Immature natural killer cell (primary cell): ENCODE measurements at places on chromosomes 16 and 17.

DNA sequence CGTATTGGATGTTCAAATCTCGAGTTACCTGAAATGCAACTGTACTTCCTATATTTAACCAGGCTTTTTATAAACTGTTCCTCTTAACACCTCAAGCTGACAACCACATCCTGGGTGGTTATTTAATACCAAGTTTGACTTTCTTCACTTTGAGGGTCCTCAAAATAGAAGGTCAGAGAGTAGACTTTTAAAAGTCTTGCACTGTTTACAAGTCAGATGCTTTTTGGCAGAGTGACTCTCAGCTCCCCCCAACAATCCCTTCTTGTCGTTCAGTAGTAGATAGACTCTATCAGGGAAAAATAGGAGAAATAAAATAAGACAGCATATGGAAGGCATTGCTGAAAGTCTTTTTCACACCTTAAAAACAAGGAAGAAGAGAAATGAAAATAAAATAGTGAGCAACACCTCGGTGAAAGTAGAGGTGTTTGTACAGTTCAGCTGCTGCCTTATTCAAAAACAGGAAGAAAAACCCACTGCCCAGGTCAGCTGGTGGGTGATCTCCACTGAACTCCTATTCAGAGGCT, 650.4 kb downstream of the WWOX start:
- H3K4me3 ChIP-seq, result peak overlapping the region; percentile 79
- no peaks in the 10 kb centered on the region for H3K36me3 ChIP-seq
- H3K27me3 ChIP-seq, result peaks cover 4% of the 10 kb centered on the region
- H3K4me1 ChIP-seq, result peaks cover 35% of the 10 kb centered on the region
- H3K27ac ChIP-seq, result peak overlapping the region; percentile 47

- peaks cover 29% of the 10 kb centered on the region for H3K4me1 ChIP-seq
- H3K27me3 ChIP-seq, result peaks cover 11% of the 10 kb centered on the region
- no peak for DNase-seq
- H3K4me3 ChIP-seq, result no peak overlapping the region
- peaks cover 9% of the 10 kb centered on the region for H3K36me3 ChIP-seq
These were observed 1.7 kb upstream of the ITGAE start for GRCh38 chr17:3802461-3803307.

GRCh38 chr17:37746617-37747016, 1.8 kb upstream of the HNF1B start:
- H3K4me3 ChIP-seq, result no peak overlapping the region
- peaks cover 18% of the 10 kb centered on the region for H3K27me3 ChIP-seq
- peaks cover 11% of the 10 kb centered on the region for H3K4me1 ChIP-seq
- no peak for DNase-seq

DNA sequence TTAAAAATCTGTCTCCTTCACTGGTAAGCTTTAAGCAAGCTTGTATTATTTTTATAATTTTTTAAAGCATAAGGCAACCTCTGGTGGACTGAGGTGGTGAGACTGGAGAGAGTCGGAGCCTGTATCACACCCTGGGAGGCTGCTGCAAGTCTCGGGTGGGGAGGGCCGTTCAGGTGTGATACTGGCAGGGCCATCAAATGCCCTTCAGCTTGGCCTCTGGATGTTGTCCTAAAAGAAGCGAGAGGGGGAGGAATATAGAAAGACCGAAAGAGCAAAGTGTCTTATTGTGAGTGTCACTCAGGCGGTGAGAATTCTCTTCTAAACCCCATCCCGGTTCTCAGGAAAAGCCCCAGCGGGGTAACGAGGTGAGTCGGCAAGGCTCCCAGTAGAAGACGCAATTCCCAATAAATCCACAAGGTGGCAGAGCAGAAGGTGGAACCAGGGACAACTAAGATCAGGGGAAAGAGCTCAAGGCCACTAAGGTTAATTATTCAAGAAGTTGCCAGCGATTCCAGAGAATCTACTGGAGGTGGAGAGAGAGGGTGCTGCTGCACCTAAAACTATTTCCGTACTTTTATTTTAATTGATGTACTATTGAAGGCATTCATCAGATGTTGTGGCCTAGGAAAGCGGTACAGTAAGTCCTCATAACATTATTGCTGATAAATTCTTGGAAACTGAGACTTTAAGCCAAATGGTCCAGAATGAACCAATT, 14.1 kb downstream of the C17orf67 start:
- H3K27me3 ChIP-seq, result peaks cover 5% of the 10 kb centered on the region
- no peak overlapping the region for H3K4me3 ChIP-seq
- DNase-seq, result peak; percentile 63
- H3K4me1 ChIP-seq, result peaks cover 4% of the 10 kb centered on the region
- H3K36me3 ChIP-seq, result peaks cover 4% of the 10 kb centered on the region
- H3K27ac ChIP-seq, result no peak overlapping the region

DNA sequence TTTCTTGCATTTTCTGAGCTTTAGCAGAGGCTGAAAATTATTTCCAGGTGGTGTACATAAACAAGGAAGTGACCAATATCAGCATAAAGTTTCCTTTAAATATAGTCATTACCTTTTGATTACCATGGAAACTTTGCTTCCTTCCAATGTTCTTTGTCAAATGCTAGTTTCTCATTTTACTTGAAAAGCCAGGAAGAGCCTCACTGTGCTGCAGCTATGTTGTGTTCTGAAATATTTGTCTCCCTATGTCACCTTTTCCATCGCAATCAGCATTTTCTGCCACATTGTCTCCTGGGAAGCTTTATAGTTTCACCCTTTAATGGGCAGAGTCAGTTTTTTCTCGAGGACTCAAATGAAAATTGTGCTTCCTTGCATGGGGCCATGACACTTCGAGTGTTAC, 496.0 kb downstream of the CDH8 start:
- H3K4me3 ChIP-seq, result no peak overlapping the region
- DNase-seq, result no peak
- no peaks in the 10 kb centered on the region for H3K4me1 ChIP-seq
- H3K27me3 ChIP-seq, result no peaks in the 10 kb centered on the region

DNA sequence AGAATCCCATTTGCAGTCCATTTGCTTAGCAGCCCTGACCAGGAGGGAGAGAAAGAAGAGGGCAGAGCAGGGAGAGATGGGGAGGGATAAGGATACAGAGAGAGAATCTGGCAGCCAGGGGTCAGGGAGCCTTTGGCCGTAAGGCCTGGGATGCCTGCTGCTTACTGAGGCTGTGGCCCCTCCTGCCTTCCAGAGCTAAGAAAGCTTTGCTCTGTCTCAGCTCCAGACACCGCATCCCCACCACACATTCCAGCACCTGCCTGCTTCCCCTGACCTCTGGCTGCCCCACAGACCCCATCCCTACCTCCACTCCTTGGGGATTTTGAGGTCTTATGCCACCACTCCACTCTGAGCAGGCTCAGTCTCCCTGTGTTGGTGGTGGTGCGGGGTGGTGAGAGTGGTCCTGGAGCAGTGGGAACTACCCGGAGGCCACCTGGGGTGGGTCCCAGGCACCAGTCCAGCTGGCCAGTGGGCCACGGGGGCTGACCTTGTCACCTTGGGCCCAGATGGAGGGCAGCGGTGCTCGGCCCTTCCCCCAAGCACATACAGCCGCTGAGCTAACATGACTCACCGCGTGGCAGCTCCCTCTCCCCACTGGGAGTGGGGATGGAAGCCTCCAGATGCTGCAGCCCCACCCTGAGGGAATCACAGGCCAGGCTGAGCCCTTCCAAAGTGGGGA, 58.3 kb downstream of the RAI1 start:
- H3K4me1 ChIP-seq, result peaks cover 38% of the 10 kb centered on the region
- no peak overlapping the region for H3K27ac ChIP-seq
- no peaks in the 10 kb centered on the region for H3K27me3 ChIP-seq
- no peak for DNase-seq

DNA sequence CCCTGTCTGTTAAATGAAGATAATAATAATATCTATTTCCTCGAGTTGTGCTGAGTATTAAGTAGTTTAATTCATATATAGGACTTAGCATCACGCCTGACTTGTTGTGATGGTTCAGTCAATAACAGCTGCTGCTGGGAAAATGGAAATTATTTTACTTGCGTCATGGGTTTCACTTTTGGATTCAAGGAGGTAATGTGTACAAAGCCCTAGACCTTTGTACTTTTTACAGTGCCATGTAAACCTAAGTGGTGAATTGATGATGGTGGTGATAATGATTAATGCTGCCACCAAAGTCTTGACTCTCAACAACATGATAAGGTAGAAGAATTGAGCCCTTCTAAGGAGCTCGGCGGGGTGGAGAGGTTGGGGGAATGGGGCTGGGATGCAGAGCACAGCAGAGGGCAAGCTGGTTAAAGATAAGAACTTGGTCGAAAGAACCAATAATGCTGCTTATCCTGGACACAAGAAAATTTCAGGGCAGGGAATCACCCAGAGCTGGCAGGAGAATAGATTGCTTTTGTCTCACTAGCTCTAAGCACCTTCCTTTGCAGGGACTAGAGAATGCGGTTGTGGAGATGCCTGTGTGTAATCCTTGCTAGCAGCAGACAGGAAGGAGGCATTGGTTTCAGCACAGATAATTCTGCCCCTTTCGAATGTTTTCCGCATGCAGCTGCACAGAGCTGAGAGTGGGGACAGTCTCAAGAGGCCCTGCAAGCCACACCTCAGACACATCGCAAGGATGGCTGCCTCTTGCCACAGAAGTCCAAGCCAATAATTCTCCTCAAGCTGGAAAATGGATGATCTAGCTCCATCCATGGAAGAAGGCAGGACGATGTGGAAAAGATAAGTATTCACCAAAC, 187.1 kb downstream of the TMEM114 start:
- peaks cover 1% of the 10 kb centered on the region for H3K27me3 ChIP-seq
- no peak for DNase-seq
- no peaks in the 10 kb centered on the region for H3K36me3 ChIP-seq
- H3K27ac ChIP-seq, result no peak overlapping the region

DNA sequence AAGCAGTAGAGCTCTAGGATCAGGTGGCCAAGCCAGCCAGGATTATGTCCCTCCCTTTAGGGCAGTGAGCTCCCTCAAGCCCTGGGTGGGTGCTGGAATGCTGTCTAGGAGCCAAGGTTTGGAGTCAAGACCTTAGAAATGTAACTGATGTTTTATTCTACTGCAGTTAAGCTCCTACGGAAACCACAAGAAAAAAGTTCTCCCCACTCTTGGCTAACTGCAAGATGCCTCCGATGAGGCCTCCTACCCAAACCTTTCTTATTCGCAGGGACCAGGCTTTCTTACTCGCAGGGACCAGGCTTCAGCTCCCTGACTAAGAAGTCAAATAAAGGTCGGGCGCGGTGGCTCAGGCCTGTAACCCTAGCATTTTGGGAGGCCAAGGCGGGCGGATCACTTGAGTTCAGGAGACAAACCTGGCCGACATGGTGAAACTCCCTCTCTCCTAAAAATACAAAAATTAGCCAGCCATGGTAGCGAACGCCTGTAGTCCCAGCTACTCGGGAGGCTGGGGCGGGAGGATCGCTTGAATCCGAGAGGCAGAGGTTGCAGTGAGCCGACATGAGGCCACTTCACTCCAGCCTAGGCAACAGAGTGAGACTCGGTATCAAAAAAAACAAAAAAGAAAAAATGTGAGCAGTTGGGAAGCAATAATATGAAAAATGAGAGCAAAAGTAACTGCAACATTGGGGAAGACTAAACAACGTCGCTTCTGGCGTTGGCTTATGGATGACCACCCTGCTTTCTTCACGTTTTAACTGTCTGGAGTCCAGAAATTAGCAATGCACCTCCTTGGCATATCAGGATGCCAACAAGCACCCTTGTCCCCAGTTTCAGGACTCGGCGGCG, 31.7 kb upstream of the ARL4D start:
- H3K36me3 ChIP-seq, result no peaks in the 10 kb centered on the region
- peaks cover 14% of the 10 kb centered on the region for H3K27me3 ChIP-seq
- peak overlapping the region; percentile 98 for H3K27ac ChIP-seq
- no peak for DNase-seq
- peaks cover 33% of the 10 kb centered on the region for H3K4me1 ChIP-seq

DNA sequence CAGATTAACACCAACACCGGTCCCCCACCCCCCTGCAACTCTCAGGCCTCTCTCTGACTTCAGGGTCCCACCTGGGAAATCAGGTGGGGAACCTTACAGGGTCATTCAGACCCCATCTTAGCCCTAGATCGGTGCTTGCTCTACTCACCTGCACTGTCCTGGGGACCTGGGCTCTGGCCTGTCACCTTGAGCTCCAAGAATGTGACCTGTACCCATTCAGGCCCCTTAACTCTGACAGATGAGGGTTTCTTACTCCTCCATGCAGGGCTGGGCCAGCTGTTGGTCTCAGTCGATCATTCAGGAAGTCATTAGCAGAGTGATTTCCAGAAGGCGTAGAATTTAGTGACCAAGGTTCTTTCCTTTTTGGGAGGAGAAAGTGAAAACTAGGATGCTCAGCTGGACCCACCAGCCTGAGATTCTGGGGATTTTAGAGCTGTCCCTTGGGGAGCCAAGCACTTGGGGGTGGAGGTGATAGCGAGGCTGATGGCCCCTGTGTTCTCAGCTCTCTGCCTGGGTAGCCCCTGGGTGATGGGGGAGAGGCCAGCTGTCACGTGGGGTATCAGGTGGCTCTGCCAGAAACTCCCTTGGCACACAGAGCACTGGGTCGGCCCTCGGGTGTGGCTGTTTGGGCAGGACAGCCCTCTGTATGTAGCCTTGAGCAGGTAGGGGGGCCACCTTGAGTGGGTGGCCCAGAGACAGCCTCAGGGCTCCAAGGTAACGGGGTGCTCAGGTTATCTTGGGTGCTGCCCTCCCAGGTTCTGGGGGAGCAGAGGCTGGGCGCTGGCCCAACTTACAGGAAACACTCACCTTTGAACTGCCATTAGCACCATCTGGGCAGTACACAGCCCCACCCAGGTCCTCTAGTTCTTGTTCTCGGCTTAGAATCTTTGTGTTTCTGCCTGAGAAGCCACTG, 724 bp downstream of the MVP start:
- H3K36me3 ChIP-seq, result peaks cover 21% of the 10 kb centered on the region
- peaks cover 2% of the 10 kb centered on the region for H3K27me3 ChIP-seq
- peak overlapping the region; percentile 94 for H3K27ac ChIP-seq
- peaks cover 77% of the 10 kb centered on the region for H3K4me1 ChIP-seq

DNA sequence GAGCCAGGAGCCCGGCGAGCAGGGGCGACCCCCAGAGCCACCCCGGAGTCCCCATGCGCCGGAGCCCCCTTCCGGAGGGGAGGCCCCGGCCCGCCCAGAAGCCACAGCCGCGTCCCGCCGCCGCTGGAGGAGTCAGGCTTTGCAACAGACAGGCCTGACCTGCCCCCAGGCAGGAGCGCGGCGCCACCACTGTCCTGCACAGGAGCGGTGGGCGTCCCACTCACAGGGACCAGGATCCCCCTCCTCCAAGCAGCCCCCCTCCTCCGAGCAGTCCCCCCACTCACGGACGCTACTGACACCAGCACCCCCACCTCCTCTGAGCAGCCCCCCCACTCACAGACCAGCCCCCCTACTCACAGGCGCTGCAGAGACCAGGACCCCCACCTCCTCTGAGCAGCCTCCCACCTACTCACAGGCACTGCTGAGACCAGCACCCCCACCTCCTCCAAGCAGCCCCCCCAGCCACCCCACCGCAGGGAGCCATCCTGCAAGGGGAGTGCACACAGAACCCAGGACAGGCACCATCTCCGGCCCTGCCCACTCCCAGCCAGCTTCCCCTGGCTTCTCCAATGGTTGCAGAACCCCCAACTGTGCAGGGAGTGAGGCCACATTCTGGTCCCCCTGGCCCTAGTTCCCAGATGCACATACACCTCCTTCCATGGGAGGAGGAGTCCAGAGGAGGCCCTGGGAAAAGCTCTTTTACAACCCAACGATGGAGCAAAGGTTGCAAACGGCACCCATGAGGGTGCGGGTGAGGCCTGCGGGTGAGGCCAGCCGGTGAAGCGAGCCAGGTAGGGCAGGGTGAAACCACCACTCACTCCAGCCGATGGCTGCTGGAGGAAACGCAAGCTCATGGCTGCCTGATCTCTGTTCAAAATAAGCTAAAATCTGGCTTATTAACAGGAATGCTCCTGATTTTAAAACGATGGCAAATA, 69.9 kb downstream of the ABR start:
- H3K36me3 ChIP-seq, result no peaks in the 10 kb centered on the region
- H3K4me3 ChIP-seq, result peak overlapping the region; percentile 79
- no peaks in the 10 kb centered on the region for H3K27me3 ChIP-seq
- H3K4me1 ChIP-seq, result peaks cover 55% of the 10 kb centered on the region
- DNase-seq, result no peak
- peak overlapping the region; percentile 77 for H3K27ac ChIP-seq
